T follicular helper cell (primary cell): ENCODE measurements at places on chromosomes 11 and 22.

GRCh38 chr11:74338963-74339362 lies 27.5 kb upstream of the P4HA3 start:
- no peak for DNase-seq

GRCh38 chr11:76083563-76084451 lies 122.5 kb downstream of the WNT11 start:
- DNase-seq: no peak

DNA sequence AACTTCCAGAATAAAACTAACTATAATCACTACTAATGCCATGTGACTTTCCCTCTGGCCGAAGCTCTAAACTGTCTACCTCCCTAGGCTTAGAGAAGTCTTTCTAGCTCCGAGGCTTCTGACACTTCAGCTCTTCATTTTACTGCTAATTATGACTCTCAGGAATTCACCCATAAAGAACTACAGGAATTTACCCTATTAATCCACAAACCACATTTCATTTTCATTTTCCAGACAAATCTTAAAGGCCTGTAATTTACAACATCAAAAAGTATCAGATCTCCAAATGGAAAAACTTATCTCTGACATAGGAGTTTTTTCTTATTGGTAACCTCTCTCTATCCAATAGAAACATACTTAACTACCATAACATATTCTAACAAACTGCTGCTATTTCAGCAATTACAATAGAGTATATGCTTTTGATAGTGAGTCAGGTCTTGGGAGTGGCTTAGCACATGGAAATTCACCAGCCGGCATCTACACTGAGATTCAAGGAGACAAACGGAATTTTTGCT lies 33.4 kb downstream of the MRTFA start:
- DNase-seq: no peak

- DNase-seq: no peak
These were observed 5.3 kb downstream of the RNH1 start for GRCh38 chr11:501683-502287.

DNA sequence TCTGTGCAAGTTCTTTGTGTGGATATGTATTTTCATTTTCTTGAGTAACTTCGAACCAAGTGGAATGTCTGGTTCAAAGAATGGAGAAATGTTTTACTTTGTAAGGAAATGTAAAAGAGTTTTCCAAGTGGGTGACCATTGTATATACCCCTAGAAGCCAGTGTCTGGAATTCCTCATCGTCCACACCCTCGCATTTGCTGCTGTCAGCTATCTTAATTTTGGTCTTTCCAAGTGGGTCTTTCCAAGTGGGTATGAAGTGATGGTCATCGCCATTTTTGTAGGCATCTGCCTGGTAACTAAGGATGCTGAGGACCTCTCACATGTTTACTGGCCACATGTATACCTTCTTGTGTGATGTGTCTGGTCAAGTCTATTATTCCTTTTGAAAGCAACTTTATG lies 547.5 kb downstream of the TBC1D22A start:
- DNase-seq: no peak

GRCh38 chr11:71179877-71180605 lies 72.3 kb downstream of the SHANK2 start:
- DNase-seq: no peak

DNA sequence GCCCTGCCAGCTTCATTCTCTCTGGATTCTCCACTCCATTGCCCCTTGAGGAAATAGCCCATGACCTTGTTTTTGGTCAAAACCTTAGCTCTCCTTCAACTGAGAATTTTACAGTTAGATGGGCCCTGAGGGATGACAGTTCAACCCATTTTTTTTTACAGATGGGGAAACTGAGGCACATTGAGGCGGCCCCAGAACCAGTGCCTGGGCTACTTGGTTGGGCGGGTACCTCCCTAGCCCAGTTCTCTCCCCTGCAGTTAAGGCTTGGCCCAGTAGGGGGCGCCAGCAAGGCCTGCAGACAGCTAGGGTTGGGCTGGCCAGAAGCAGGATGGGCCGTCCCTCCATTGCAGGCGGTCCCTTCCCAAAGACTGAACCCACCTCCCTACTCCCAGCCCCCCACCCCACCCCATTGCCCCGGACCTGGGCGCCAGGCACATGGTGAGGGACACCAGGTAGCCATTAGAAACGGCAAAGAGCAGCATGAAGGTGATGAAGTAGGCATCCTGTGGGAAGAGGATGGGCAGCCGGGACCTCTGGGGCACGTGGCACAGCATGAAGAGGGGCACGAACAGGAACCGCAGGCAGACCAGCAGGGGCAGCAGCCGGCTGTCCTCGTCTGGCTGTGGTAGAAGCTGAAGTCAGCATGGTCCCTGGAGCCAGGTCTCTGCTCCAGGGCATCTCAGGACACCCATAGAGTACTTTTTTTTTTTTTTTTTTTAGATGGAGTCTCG lies 7.6 kb downstream of the SLC29A2 start:
- peak; percentile 44 for DNase-seq

DNA sequence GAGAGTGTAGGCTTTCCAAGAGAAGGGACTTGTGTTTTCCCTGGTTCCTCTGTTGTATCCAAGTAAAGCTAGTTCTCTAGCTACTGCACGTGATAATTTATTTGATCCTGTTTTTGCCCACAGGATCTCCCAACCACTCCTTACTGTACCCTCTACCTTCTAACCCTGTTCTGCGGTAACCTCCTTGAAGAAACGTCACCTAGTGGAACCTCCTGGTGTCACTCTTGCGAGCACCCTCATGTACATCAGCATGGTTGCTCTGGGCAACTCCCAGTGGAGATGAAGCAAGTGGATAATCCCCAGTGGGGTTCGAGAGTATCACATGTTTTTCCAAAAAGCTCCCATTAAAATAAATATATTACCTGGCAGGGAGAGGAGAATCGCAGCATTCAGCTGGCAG lies 108.9 kb upstream of the CLMP start:
- no peak for DNase-seq

GRCh38 chr11:121336279-121336937 lies 43.8 kb downstream of the SC5D start:
- DNase-seq: no peak

GRCh38 chr11:17770917-17771316 lies 36.3 kb downstream of the KCNC1 start:
- no peak for DNase-seq

- DNase-seq: no peak
These were observed 6.0 kb downstream of the CASTOR1 start for GRCh38 chr22:30283342-30283741.

GRCh38 chr11:44453871-44454270 lies 111.6 kb upstream of the CD82 start:
- DNase-seq: no peak

- no peak for DNase-seq
These were observed 64.2 kb downstream of the FZD4 start for GRCh38 chr11:86891036-86891435.

- DNase-seq: no peak
These were observed 18.8 kb upstream of the OR5B21 start for GRCh38 chr11:58526721-58527120.

- no peak for DNase-seq
These were observed 145.0 kb upstream of the THY1 start for GRCh38 chr11:119567688-119568582.

DNA sequence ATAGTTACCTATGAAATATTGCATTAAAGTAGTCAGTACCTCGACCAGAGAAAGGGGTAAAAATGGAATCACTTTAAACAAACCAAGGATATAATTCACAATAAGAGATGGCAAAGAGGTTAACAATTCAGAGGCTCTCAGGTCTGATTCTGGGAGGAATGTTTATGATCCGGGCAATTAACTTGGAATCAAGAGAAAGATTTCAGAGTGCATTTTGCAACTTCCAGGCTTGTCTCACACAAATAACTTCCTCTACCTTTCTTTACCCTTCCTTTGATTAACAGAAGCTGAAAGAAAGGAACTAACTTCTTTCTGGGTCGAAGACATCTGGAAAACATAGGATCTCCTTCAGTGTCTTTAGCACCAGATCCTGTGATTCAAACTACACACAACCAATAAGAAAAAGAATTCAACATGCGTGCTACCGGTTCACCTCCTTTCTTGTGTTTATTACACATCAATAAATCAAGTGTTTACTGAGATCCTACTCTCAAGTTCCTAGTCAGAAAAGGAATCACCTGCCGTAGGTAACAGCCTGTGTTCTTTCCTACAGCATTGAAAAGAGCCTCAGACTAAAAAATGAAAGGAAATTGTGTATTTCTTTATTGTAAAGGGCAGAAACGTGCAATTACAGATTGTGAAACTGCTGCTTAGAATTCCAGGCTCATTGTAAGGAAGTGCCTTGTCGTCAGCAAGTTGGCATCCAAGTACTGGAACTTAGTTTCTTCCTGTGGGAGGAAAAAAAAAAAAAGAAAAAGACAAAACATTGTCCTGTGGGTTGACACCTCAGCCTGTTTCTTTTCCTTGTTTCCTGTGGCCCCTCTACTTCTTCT lies 29.5 kb downstream of the CARD18 start:
- no peak for DNase-seq

DNA sequence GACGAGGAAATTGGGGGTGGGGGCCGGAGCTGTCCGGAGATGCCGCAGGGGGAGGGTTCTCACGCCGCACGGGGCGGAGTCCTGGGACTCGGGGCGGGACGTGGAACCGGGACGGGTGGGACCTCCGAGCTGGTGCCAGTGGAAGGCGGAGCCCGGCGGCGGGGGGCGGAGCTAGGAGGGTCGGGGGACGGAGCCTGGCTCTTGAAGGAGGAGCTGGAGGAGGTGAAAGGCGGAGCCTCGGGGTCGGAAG lies 271 bp downstream of the FKBP2 start:
- DNase-seq: peak; percentile 100

DNA sequence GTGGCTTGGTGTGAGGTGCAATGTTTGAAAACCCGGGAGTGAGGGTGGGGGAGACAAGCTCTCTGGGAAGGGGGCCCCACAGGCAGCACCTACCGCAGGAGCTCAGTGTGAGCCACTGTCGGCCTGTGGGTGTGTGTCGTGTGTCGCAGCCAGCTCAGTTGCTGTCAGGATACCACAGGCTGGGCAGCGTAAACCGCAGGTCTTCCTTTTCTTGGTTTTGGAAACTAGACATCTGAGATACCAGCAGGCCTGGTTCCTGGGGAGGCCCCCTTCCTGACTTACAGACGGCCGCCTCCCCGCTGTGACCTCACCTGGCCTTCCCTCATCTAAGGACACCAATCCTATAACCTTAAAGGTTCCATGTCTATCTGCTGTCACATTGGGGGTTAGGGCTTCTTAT lies 19.4 kb downstream of the IRF7 start:
- DNase-seq: no peak

DNA sequence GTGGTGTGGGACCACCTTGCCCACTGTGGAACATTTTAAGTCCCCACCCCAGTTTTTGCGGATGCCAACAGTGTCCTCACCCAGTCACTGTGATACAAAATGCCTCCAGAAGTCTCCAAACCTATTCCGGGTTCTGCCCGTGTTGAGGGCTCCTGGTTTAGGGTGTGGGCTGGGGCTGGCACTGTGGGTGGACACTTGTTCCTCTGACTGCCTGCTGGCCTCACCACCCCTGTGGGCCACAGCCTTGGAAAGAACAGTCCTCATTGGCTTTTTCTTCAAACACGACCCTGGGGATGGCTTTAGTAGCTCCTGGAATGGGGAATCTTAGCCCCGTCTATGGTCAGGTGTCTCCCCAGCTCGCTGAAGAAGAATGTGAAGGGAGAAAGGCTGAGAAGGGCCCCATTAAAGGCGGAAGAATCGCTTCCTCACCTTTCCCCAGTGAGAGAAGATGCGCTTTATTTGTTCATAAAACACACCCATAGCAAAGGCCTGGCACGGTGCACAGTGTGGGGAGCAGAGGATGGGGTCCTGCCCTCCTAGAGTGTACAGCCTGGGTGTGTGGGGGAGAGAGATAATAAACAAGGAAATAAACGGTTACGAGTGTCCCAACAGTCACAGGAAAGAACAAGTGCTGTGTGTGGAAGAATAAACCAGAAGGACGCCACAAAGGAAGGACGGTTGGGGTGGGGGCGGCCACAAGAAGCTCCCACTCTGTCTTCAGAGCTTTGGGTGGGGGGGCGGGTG lies 91.6 kb upstream of the SLC22A12 start:
- DNase-seq: no peak

GRCh38 chr11:10329935-10330334 lies 25.1 kb downstream of the ADM start:
- DNase-seq: no peak

DNA sequence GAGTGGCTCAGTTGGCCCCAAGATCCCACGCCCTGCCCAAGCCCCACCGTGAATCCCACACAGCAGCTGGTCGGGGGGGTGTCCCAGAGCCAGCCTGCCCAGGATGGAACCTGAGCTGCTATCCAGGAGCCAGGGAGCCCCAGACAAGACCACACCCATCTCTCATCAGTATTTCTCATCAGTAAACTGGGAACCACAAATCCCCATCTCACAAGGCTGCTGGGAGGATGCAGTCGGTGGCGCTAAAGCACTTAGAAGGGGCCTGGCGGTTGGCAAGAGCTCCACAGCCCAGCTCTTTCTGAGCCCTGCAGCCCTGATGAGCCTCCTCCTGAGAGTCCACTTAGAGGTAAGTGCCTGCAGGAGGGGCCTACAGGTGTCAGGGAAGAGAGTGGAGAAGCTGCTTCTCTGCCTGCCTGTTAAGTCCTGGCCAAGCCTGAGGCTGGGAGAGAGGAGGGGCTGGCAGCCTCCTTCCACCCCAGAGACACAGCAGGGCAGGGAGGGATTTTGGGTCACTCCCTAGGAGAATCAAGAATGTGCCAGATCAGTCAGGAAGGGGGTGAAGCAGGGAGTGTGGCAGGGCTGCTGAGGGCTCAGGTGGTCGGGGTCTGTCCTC lies 6.1 kb downstream of the FADS3 start:
- DNase-seq: no peak

GRCh38 chr11:30816959-30817880 lies 231.1 kb upstream of the MPPED2 start:
- DNase-seq: no peak
